Cardiac fibroblast (primary cell): ENCODE measurements at places on chromosomes 5 and 9.
A peak's percentile ranks its signal among the peaks of the same experiment; 100 is the strongest.

- peak; percentile 89 for DNase-seq
Measured at GRCh38 chr9:125484350-125485282, 222.4 kb downstream of the MAPKAP1 start.

DNA sequence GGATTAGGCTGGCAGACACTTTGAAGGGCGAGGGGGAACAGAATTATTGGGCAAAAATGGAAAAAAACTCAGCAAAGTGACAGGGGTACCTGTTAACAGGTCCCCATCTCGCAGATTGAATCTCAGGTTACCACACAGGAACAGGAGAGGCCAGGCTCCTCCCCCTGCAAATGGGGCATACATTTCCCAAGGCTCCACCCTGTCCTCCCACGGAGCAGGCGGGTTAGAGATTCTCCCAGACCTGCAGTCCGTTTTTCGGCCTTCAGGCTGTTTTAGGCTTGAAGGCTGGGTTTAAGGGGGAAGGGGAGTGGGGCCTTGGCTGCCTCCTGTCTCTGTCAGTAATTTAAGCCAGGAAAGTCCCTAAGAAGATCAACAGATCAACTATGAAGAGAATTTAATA, 42.7 kb downstream of the LRRC70 start:
- DNase-seq = no peak

- DNase-seq = no peak
Measured at GRCh38 chr9:13971415-13971814, 342.5 kb downstream of the NFIB start.

- no peak for DNase-seq
Measured at GRCh38 chr9:89356782-89357181, 38.5 kb downstream of the SECISBP2 start.

GRCh38 chr5:6202968-6203365, 175.4 kb downstream of the MED10 start:
- DNase-seq = no peak

DNA sequence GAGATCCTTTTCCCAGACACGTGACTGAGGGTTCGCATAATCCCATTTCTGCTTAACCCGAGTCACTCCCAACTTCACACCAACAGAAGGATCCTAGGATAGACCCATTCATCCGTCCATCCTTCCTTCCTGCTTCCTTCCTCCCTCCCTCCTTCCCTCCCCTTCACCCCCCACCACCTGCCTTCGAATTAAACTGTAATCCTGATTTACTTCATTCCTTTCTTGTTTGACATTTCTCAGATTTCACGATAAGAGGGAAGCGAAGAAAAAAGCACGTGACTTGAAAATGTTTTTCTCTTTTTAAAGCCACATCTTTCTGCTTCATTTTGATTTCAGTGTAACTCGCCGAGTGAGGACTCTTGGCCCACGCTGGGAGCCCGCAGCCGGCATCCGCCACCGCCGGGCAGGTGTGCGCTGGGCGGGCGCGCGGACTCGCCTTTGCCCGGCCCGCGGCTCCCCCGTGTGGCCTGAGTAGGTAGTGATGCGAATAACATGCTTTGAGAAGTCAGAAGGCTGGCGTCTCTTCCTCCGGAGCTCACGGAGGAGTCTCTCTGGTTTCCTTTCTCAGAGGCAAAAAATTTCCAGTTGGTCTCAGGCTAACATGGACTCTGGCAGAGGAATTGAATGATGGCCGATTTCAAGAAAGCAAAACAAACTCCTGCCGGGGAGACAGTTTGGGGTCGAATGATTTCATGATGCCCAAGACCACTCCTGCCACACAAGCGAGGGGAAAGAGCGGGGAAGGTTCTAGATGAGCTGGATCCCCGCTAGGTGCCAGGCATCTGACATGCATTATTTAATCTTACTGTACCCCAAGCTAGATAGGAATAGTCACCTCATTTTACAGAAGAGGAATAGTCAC, 117.7 kb downstream of the SLC12A2 start:
- DNase-seq = peak; percentile 75
